Neural progenitor cell (in vitro differentiated cells): ENCODE measurements at places on chromosomes 16 and 17.

GRCh38 chr16:87265261-87265660, 51.9 kb downstream of the C16orf95 start:
- no peak for DNase-seq

DNA sequence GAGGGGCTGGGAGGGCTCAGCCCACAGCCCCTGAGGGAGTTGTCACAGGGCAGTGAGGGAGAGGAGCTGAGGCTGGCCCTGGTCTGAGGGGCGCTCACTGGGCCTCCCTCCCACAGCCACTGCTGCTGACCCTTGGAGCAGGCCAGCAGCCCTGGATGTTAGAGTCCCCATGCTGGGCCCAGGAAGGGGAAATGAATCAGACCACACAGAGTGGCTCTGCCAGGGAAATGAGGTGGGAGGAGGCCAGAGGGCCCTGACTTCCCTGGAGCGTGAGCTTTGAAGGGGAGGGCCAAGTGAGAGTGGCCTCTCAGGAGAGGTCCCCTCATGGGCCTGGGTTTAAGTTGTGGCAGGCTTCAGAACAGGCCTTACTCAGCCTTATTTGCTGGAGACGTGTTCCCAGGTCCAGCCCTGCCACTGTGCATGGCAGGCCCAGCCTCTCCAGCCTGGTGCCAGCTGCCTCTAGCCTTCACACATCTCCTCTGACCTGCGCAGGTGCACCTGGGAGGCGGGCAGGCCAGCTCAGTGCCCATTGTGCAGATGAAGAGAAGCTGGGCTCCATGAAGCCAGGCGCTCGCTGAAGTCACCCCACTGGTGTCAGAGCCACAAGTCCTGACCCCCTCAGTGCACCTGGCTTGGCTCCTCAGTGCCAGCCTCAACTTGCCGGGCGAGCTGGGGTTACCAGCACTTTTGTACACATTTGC, 15.4 kb downstream of the GPT2 start:
- no peak for DNase-seq

DNA sequence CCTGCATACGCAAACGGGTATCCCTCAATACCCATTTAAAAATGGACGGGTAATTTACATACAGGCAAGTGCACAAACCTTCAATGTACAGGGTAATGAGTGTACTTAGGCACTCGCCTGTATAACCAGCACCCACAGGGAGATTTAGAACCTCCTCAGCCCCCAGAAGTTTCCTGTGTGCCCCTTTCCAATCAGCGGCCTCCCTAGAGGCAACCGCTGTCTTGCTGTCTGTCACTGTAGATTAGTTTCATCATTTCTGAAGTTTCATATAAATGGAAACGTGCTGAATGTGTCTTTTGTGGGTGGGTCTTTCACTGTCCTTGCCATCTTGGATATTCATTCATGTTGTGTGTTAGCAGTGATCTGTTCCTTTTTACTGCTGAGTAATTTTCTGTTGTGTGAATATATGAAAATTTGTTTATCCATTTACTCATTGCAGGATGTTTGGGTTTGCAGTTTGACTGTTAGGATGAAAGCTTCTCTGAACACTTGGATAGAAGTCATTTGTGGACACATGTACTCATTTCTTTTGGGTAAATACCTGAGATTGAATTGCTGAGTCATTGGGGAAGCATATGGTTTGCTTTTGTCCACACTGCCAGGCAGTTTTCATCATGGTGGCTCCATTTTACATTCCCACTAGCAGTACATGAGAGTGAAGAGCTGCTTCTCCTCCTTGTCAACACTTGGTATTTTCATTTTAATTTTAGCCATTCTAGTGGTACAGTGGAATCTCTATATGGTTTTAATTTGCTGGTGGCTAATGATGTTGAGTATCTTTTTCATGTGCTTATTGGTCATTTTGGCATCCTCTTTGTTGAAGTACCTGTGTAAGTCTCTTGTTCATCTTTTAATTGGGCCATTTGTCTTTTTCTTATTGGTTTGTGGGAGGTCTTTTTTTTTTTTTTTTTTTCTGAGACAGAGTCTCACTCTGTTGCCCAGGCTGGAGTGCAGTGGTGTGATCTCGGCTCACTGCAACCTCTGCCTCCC, 2.1 kb upstream of the ADCY7 start:
- no peak for DNase-seq

DNA sequence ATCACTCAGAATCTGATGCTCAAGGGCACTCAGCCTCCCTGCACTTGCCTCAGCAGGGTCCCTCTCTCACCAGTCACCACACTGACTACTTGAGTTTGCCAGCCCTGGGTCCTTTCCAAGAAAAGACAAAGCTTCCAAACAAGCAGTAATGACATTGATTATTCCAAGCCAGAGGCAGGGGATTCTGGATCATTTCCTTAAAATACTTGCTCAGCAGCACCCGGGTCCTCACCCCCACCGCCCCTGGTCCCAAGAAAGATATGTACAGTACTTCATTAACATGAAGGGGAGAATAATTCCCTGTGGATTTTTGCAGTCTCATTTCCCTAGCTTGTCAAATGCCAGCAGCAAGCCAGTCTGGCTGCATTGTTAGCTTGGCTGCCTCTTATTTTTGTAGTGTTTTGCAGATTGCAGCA, 83.2 kb upstream of the GNAO1 start:
- no peak for DNase-seq

- no peak for DNase-seq
Measured at GRCh38 chr17:31388351-31388750, 3.1 kb upstream of the RAB11FIP4 start.

DNA sequence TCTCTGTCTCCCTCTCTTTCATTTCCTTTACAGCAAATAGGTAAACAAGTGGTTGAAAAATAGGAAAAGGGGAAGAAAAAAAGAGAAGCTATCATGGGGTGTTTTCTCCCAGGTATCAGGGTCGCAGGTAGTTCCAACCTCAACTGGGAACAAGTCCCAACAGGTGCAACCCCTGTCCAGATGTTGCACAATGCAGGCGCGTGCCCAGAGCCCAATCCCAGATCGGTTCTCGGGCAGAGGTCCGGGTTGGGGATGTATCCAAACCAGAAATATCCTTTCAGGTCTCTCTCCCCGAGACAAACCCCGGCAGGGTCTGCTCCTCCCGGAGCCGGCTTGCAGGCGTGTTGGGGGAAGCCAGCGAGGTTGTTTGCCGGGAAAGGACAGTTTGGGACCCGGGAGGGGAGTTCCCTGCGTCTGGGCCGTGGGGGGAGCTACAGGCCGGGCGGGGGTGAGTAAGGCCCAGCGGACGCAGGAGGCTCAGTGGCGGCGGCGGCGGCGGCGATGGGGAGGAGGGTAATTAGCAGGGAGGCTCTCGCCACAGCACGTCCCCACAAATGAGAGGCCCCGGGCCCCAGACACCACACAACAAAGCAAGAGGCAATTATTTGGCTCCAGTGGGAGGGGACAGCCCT, 21.2 kb upstream of the SP6 start:
- peak; percentile 72 for DNase-seq

DNA sequence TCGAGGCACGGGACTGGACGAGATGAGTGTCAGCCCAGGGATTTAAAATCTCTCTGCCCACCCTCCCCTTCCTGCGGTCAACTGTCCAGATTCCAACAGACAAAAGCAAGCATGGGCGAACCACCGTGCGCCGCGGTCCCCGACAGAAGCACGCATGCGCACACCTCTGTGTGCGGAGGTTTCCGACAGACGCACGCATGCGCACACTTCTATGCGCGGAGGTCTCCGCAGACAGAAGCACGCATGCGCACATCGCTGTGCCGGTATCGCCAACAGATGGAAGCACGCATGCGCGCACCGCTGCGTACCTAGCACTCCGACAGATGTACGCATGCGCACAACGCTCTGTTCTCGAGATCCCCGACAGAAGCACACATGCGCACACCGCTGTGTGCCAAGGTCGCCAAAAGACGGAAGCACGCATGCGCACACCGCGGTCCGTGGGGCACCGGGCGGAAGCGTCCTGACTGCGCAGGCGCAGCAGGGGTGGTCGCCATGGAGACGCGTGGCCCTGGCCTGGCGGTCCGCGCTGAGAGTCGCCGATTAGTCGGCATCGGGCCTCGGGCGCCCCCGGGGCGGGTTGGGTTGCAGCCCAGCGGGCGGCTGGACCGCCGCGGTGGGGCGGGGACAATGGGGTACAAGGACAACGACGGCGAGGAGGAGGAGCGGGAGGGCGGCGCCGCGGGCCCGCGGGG, 57.4 kb upstream of the RPH3AL start:
- peak; percentile 100 for DNase-seq

- DNase-seq = no peak
Measured at GRCh38 chr16:58230259-58230658, 32.4 kb upstream of the CSNK2A2 start.

GRCh38 chr17:63927464-63928171, 4.5 kb downstream of the CD79B start:
- DNase-seq = no peak

DNA sequence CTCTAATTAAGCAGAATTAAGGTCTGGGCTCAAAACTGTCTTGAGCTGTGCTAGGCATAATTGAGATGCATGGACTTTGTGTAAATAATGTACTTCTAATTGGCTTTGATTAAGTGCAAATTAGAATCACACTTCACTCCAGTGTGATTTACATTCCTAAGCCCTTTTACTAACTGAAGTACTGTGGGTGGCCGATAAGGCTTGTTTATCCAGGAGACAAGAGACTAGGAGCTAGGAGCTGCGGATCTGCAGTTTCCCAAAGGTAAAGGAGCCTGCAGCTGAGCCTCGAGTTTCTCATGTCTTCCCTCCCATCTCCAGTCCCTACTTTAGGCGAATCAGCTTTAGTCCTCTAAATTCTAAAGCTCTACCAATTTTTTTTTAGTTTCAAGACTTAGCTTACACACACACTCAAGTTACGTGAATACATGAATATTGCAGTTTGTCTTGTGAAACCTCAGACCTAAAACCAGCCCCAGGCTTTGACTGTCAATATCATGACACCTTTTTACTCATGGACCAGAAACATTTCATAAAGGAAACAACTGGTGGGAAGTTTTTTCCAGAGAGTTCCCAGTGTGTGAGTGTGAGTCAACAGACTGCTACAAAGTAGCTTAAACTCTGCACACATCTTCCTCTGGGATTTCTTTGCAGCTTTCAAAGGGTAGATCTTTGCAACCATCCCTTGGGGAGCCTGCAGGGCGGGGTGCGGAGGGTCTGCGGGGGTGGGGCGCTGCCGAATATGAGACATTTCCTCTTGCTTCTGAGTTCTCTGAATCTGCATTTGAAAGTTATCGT, 113.9 kb upstream of the TBX2 start:
- DNase-seq = peak; percentile 57

DNA sequence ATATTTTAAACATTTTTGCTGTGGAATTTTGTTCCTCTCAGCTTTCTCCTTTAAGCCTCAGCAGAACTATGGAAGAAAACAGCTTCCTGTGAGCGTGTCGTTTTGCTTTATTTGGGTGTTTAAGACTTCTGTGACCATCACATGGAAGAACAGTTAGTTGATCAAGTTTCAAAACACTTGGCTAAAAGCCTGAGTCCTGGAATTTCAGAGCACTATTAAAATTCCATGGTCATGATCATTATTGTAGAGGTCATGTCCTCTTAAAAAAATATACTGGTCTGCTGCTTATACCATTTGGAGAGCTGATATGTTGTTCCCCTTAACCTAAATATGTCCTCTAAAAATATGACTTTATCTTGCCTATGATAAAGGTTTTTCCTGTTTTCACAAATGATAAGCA, 12.6 kb upstream of the CDR2 start:
- no peak for DNase-seq

- no peak for DNase-seq
Measured at GRCh38 chr17:72774236-72774635, 318.3 kb downstream of the SLC39A11 start.

DNA sequence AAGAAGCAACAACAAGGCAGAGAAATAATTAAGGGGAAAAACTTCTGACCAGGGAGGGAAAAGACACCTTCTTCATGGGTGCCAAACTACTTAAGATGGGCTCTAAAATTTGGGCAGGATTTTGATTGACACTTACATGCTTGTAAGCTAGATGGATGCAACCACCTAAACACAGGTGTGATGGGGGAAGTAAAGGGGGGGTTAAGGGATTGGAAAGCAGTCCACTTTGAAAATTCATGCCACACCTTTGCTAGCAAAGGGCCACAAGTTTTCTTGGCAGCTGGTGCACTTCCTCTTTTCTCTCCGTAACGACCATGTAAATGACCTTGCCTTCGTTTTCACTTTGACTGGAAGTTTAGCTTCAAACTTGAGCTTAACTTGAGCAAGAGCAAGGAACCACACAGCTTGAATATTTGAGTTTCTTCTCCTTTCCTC, 14.3 kb upstream of the PRKAR1A start:
- DNase-seq = no peak

GRCh38 chr17:36641877-36642845, 40.8 kb downstream of the MRM1 start:
- peak; percentile 70 for DNase-seq

DNA sequence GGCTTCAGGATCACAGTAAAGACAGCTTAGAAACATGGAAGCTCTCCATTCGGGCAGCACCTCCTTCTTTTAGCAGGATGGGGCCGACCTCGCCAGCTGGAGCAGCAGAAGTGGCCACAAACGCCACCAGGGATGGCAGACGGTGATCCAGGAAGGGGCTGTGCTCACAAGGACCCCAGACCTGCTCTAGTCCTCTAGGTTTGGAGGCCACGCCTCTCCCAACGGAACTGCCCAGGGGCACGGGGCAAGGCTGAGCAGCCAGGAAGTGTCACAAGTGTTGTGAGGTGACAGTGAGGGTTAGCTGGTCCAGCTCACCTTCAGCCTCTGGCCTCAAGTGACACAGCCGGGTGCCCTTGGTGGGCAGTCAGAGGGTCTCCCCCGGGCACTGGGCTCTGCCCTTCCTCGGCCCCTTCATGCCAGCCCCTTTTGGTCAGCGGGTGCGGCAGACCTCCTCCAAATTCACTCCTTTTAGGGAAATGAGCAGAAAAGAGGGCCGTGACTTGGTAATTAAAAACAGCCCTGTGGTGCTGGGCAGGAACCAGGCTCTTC, 20.4 kb downstream of the CEP295NL start:
- DNase-seq = no peak

DNA sequence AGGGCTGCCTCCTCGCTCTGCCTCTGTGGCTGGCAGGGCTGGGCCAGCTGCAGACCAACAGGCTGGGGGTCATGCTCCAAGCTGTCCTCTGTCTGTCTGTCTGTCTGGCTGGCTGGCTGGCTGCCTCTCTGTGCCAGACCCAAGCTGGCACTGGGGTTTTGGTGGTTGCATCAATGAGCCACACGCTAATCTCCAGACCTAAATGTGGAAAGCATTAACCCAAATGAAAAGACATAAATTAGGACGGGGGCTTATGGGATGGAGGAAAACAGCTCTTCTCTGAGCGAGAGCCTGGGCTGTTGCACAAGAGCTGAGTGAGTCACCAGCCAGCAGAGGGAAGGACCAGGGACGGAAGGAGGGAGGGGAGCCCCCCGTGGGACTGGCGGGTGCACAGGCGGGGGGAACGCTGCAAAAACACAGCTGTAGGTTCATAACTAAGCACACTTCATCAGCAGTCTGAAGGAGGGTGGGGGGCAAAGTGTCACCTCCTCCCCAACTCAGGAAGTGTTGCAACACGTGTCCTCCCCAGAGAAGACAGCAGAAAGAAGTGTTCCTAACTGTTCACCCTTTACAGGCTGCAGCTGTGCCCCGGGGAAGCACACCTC, 83.4 kb downstream of the GAS7 start:
- no peak for DNase-seq

DNA sequence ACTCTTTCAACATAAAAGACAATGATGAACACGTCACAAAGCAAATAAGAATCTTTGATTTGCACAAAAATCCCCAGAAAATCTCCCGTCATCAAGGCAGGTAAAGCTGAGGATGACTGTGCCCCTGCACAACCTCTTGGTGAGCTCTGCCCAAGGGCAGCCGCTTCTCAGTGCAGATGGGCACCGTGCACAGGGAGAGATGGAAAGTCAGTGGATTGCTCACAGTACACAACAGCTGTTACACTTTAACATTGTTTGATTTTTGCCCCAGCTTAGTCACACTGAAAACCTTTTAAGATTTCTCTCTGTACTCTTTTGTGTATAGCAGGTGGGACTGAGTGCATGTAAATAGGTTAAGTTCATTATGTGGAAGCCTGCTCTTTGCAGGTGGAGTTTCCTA, 104.2 kb downstream of the CDK5R1 start:
- DNase-seq = no peak
